Choroid plexus epithelial cell (primary cell): ENCODE measurements at places on chromosomes 5 and 9.

DNA sequence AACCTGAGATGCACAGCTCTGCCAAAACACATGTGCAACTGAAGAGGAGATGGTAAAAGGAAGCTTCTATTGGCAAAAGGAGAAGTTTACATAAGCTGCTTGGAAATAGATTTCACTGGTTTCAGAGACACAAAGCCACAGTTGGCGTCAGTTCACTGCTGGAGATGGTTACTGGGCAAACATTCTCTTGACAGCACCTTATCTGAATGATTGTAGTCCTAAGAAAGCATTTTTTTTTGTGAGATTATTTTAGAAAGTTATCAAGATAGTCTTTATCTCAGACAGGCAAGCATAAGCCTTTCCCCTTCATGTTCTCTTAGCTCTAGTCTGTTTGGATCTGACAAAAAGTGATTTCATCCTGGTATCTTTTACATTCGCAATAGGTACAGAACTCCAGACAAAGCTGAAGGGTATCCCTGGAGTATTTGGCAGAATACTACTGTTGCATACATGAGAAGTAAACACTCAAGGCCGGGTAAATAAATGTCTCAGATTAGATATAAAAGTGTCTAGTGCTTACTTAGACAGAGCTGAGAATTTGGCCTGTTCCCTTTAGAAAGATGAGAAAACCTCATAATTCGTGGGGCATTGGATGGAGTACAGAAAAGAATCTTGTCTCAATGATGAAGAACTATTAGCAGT, 1668.0 kb upstream of the NUDT12 start:
- peak; percentile 3 for DNase-seq

GRCh38 chr5:122697191-122697590, 77.7 kb upstream of the SNX2 start:
- DNase-seq: no peak

GRCh38 chr9:10479172-10479571, 133.6 kb downstream of the PTPRD start:
- peak; percentile 7 for DNase-seq

GRCh38 chr5:180959661-180960060, 29.0 kb upstream of the BTNL3 start:
- DNase-seq: no peak

GRCh38 chr5:91219091-91219802, 163.9 kb downstream of the ARRDC3 start:
- peak; percentile 95 for DNase-seq

DNA sequence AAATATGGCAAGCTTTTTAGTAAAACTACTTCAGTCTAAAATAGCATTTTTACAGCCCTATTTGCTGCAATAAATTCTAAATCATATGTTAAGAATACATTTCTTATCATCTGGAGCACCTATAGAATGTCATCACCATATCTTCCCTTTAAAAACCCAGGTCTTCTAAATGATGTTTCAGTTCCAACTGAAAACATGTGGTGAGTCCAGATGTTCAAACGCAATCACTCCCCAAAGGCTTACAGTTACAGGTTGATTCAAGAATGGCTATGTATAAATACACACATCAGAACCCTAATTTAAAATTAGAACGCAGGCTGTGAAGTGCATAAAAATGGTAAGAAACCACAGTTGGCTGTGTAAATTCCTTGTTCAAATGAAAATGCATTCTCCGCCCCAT, 796.3 kb downstream of the MAT2B start:
- no peak for DNase-seq

- no peak for DNase-seq
Observed at GRCh38 chr9:134336924-134337323, 10.7 kb downstream of the RXRA start.

GRCh38 chr5:14721990-14722656, 57.6 kb downstream of the OTULIN start:
- DNase-seq: no peak

DNA sequence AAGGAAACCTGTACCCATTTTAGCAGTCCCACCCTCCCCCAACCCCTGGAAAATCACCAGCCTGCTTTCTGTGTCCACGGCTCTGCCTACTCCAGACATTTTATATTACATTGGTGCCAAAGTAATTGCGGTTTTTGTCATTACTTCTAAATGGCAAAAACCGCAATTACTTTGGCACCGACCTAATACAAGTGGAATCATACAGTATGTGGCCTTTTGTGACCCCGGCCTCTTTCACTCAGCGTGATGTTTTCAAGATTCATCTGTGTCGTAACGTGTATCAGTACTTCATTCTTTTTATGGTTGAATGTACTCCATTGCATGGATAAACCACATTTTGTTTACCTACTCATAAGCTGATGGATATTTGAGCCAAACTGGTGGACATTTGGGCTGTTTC, 9.7 kb upstream of the ORM1 start:
- DNase-seq: no peak

GRCh38 chr5:176810687-176811501, 535 bp downstream of the UNC5A start:
- peak; percentile 18 for DNase-seq

DNA sequence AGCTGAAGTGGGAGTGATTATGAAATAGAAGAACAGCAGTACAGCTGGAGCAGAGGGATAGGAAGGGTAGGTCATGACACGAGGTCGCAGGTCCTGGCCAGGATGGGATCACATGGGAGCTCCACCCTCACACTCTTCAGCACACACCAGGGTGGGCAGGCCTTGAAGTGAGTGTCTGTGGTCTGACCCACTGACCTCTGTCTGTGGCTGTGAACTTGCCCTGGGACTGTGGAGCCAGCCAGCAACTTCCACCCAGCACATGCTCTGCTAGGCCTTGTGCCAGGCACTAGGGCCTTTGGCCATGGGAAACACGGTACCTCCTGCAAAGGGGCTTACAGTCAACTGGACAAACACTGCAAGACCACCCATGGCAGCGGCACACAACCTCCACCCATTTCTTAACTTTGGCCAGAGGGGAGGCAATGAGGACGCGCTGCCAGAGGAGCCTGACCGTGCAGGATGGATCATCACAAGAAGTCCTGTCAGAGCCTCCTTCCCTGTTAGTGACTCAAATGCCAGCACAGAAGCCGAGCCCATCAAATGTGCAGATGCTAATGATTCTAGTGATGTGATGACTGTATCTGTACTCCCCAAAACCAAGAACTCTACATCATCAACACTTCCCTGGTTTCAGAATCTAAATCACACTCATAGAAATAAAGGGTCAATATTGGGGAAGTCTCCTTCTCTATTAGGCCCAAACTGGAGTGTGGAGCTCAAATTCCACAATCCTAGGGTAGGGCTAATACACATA, 113.6 kb downstream of the DPYSL3 start:
- DNase-seq: peak; percentile 48

DNA sequence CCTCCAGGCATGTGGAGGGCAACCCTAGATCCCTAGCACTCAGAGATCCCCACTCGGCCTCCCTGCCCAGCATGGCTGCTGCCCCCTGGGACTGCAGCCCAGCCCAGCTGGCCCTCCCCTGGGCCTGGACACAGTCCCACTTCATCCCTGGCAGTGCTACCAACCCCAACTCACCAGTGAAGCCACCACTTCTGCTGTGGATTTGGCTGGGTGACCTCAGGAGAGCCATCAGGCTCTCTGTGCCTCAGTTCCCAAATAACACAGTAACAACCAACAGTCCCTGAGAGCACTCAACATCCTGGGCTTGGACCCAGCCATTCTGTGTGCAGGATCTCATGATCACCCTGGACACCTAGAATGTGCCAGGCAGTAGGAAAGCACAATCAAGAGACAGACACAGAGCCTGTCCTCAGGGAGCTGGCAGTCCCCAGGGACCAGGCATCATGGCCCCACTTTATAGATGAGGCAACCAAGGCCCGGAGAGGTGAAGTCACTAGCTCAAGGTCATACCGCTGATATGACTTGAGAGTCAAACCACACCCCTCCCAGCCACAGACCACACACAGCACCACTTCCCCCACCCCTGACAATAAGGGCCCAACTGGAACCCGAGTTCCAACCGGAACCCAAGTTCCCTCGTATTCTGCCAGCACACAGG, 4.7 kb upstream of the PSMB7 start:
- DNase-seq: no peak

- DNase-seq: no peak
Observed at GRCh38 chr5:2001300-2001699, 118.6 kb upstream of the IRX4 start.

DNA sequence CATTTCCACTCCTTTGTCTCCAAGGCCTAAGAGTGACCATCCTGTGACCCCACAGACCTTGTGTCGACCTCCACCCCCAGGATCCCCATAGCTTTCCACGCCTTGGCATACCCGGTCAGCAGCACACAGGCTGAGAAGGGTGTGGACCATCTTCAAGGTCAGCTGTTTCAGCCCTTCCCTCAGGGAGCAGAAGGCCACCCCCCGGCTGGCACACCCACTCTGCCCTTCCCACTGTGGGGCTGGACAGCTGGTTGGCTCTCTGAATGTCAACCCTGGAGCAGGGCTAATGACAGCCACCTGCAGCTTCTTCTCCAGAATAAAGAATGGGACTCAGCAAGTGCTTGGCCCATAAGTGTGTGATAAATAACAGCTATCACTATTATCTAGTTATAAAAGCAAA, 93.1 kb downstream of the OLFM1 start:
- DNase-seq: no peak

GRCh38 chr5:181189962-181190710, 14.9 kb downstream of the TRIM7 start:
- DNase-seq: no peak
